ENCODE measurements at places on chromosomes 1 and 21. TPM values are rescaled to one million over a fixed set of nuclear protein-coding genes. Genes with fewer than 3 reads are reported as not detected.

- DNase-seq = no peak
Observed at GRCh38 chr1:33436557-33437285, 5.8 kb upstream of the PHC2 start.

- DNase-seq = no peak
Observed at GRCh38 chr1:54405898-54406293, 298 bp downstream of the SSBP3 start.

DNA sequence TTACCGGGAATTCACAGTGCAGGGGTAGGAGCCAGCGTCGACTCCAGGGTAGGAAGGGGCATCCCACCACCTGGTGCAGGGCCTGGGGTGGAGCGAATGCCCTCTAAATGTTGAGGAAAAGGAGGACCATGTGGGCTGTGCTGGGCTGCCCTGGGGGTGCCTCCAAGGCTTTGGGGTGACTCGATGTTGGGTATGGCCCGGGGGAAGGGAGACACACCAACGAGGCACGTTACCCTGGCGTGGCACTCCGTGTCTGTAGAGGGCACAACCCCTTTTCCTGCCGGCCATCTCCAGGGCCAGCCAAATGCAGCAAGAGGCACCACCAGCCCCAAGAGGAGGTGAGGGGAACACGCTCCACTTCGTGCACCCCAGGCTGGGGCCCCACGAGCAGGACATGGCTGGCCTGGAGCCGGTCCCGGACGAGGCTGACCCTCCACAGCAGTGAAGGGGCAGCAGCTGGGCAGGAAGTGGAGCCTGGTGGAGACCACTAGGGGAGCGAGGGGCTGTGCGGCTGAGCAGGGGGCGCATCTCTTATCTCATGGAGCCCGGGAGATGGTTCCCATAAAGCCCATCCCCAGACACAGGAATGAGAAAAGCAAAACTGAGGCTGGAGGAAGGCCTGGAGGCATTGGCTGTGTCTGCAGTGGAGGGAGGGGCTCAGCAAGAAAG, 11.2 kb downstream of the ACTRT2 start:
- DNase-seq = no peak

DNA sequence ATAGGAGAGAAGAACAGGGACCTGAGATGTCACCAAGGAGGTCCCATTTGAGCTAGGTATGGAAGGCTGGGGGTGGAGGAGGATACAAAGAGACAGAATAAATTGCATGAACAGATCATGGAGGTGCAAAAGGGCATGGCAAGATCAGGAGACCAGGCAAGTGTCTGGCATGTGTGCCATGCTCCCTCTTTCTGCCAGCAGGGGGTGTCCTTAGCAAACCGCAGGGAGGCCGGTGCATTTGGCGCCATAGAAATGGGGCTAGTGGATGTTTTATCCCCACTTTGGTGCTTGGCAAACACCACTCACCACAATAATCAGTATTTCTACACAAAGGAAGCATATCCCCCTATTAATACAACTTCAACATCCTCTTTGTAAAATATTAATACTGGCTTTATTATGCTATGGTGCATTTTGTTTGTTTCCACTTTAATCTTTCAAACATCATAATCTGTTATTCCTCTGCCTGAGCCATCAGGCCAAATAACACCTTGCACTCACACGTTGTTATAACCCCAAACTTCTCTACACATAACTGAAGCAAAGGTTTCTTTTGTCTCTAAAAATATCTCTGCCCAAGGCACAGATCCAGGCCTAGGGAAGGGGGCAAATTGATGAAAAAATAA, 25.9 kb downstream of the S100A6 start:
- DNase-seq = no peak

Gene LIPI
- not detected for total RNA-seq

Gene LORICRIN
- not detected for total RNA-seq

Gene LHX4
- total RNA-seq = 0.32 TPM
